ENCODE measurements at places on chromosomes 2 and 18.
A peak's percentile ranks its signal among the peaks of the same experiment; 100 is the strongest.

- H3K4me3 ChIP-seq: no peak overlapping the region
- DNase-seq: no peak
- no peaks in the 10 kb centered on the region for H3K4me1 ChIP-seq
- H3K36me3 ChIP-seq: no peaks in the 10 kb centered on the region
Measured at GRCh38 chr2:8332646-8333045, 349.2 kb upstream of the ID2 start.

- H3K4me3 ChIP-seq: no peak overlapping the region
- H3K4me1 ChIP-seq: no peaks in the 10 kb centered on the region
- H3K36me3 ChIP-seq: no peaks in the 10 kb centered on the region
- no peak overlapping the region for H3K27ac ChIP-seq
- no peak for DNase-seq
- no peaks in the 10 kb centered on the region for H3K27me3 ChIP-seq
Measured at GRCh38 chr18:69035756-69036155, 237.9 kb downstream of the CCDC102B start.

GRCh38 chr2:237931205-237931721 is 35.6 kb upstream of the UBE2F start:
- no peak overlapping the region for H3K4me3 ChIP-seq
- DNase-seq: no peak
- no peaks in the 10 kb centered on the region for H3K27me3 ChIP-seq
- no peaks in the 10 kb centered on the region for H3K4me1 ChIP-seq
- peak overlapping the region; percentile 38 for H3K27ac ChIP-seq

- no peaks in the 10 kb centered on the region for H3K36me3 ChIP-seq
- H3K4me3 ChIP-seq: no peak overlapping the region
Measured at GRCh38 chr2:122007126-122007525, 251.7 kb downstream of the TSN start.

DNA sequence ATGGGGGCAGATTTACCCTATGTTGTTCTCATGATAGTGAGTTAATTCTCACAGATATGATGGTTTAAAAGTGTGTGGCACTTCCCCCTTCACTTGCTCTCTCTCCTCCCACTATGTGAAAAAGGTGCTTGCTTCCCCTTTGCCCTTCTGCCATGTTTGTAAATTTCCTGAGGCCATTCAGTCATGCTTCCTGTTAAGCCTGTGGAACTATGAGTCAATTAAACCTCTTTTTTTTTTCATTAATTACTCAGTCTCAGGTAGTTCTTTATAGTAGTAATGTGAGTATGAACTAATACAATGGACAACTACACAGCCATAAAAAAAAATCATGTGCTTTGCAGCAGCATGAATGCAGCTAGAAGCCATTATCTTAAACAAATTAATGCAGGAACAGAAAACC is 118.5 kb downstream of the CALCRL start:
- DNase-seq: no peak
- H3K36me3 ChIP-seq: no peaks in the 10 kb centered on the region
- H3K4me1 ChIP-seq: no peaks in the 10 kb centered on the region
- no peak overlapping the region for H3K27ac ChIP-seq

- H3K27me3 ChIP-seq: no peaks in the 10 kb centered on the region
- DNase-seq: no peak
- H3K36me3 ChIP-seq: peaks cover 6% of the 10 kb centered on the region
- H3K4me3 ChIP-seq: no peak overlapping the region
Measured at GRCh38 chr18:42025974-42026625, 71.1 kb downstream of the PIK3C3 start.

- H3K4me3 ChIP-seq: no peak overlapping the region
- H3K36me3 ChIP-seq: no peaks in the 10 kb centered on the region
- H3K27me3 ChIP-seq: no peaks in the 10 kb centered on the region
- H3K4me1 ChIP-seq: no peaks in the 10 kb centered on the region
Measured at GRCh38 chr2:191304939-191305875, 60.0 kb downstream of the MYO1B start.

DNA sequence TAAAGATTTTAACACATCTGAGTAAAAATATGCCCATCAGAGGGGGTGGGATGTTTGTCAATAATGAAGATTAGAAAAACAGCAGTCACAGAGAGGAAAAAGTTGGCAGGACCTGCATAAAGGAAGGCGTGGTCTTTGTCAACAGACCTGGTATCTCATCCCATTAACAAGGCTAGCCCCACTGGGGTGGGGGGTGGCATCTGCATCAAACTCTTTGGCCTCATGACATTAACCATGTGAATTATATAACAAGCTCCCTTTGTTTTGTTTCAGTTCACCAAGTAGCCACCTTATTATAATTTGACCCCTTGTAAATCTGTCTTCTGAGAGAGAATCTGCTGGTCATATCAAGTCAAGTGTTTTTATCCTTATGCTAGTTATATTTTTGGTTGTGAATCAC is 28.8 kb downstream of the NEMP2 start:
- no peaks in the 10 kb centered on the region for H3K36me3 ChIP-seq
- H3K27ac ChIP-seq: no peak overlapping the region
- DNase-seq: no peak
- H3K4me3 ChIP-seq: no peak overlapping the region

GRCh38 chr2:106833256-106833655 is 52.7 kb downstream of the ST6GAL2 start:
- H3K27ac ChIP-seq: no peak overlapping the region
- H3K4me1 ChIP-seq: no peaks in the 10 kb centered on the region
- H3K36me3 ChIP-seq: no peaks in the 10 kb centered on the region
- no peaks in the 10 kb centered on the region for H3K27me3 ChIP-seq
- no peak for DNase-seq

DNA sequence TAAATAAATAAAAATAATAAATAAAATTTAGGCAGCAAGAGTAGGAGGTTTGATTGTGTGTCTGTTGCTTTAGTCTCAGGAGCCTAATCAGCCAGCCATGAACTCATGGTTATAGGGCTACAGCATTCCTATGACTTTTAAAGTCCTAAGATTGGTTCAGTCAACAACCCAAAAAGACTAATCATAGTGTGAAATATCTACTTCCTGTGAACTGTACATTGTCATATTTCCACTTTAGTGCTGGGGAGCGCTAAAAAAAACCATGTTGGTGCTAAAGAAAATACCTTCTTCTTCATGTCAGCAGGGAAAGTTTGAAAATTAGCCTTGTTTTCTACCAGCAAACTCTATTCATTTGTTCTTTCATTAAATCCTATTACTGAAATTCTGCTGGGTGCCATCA is 521.6 kb downstream of the RNF144A start:
- no peaks in the 10 kb centered on the region for H3K27me3 ChIP-seq
- H3K4me1 ChIP-seq: no peaks in the 10 kb centered on the region
- DNase-seq: no peak
- H3K36me3 ChIP-seq: no peaks in the 10 kb centered on the region

GRCh38 chr2:180227461-180227860 is 220.4 kb upstream of the CWC22 start:
- H3K4me3 ChIP-seq: no peak overlapping the region
- DNase-seq: no peak
- no peak overlapping the region for H3K27ac ChIP-seq
- H3K36me3 ChIP-seq: no peaks in the 10 kb centered on the region

DNA sequence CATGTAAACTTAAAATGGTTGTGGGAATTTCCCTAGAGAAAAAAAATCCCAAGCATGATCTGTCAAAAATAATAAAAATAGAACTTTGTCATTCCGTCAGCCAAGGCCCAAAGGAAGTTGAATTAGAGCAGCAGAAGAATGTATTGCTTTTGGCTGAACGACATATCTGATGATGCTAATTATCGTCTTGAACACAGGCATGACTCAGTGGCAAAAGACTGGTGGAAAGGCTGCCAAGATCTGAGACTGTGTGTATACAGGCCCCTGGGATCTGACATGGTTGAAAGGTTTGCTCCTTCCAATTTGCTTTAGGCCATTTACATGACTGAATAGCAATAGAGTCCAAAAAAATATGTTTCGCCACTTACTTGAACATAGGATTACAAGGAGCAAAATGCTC is 1057.1 kb upstream of the CRIM1 start:
- no peaks in the 10 kb centered on the region for H3K36me3 ChIP-seq
- H3K4me3 ChIP-seq: no peak overlapping the region
- H3K4me1 ChIP-seq: no peaks in the 10 kb centered on the region
- no peak for DNase-seq
- no peak overlapping the region for H3K27ac ChIP-seq

DNA sequence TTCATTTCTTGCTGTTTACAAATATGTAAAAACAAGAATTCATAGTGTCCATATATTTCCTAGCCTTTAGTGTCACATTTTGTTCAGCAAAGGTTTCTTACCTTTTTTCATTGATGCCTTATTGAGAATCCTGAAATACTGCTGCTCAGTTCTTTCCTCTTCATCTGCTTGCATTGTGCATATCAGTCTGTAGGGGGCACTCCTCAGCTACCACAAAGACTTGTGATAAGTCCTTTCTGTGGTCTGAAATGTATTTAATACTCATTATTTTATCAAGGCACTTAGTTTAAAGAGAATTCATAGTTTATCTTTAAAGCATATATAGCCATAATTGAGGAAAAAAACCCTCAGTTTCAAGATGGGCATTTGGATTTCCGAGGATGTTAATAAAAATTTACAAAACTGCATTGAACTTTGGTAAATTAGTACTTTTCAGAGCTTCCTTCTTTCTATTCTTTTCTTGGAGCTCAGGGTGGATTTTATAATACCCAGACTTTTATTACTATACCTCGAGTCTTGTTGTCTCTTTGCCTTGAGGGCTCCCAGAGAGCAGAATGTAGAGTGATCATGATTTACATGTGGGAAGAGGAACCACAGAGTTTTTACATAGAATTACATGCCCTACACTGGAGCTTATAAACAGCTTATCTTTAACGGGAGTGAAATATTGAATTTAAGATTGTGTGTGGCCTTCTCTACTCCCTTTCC is 570.1 kb downstream of the PLCL1 start:
- no peaks in the 10 kb centered on the region for H3K4me1 ChIP-seq
- no peak for DNase-seq
- no peaks in the 10 kb centered on the region for H3K36me3 ChIP-seq
- no peak overlapping the region for H3K4me3 ChIP-seq
- H3K27me3 ChIP-seq: no peaks in the 10 kb centered on the region

GRCh38 chr2:143615562-143615961 is 486.3 kb downstream of the ARHGAP15 start:
- no peak for DNase-seq
- no peaks in the 10 kb centered on the region for H3K27me3 ChIP-seq
- no peaks in the 10 kb centered on the region for H3K36me3 ChIP-seq
- no peak overlapping the region for H3K27ac ChIP-seq
- no peaks in the 10 kb centered on the region for H3K4me1 ChIP-seq

DNA sequence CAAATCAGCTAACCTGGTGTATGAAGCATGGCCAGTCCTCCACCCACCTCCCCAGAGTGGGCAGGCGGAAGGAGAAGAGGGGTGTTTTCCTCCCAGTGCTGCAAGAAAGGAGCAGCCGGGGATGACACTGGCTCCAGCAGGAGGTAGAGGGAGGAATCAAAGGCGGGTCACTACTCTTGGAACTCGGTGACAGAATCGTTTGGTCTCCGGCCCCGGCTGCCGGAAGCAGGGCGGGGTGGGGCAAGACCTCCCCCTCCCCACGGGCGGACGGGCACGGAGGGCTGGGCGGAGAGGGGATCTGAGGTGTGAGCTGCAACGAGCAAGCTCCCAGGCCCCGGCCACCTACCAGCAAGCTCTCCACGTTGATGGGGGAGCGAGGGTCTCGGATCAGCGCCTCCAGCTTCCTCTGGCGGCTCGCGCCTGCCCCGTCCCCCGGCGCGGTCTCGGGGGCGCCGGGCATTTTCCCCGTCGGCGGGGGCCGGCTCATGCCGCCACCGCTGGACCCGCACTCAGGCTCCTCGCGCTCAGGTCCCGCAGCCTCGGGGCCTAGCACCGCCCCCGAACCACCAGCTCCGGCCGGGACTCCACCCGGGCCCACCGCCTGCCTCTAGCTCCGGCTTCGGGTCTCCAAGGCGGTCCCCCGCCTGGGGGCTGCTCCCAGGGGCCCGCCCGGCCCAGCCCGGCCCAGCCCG is 640 bp downstream of the ROCK2 start:
- peak; percentile 48 for DNase-seq
- peak overlapping the region; percentile 100 for H3K27ac ChIP-seq
- no peaks in the 10 kb centered on the region for H3K27me3 ChIP-seq
- no peaks in the 10 kb centered on the region for H3K4me1 ChIP-seq

- no peaks in the 10 kb centered on the region for H3K36me3 ChIP-seq
- no peak for DNase-seq
- no peak overlapping the region for H3K4me3 ChIP-seq
Measured at GRCh38 chr2:241546771-241547498, 11.6 kb upstream of the BOK start.

DNA sequence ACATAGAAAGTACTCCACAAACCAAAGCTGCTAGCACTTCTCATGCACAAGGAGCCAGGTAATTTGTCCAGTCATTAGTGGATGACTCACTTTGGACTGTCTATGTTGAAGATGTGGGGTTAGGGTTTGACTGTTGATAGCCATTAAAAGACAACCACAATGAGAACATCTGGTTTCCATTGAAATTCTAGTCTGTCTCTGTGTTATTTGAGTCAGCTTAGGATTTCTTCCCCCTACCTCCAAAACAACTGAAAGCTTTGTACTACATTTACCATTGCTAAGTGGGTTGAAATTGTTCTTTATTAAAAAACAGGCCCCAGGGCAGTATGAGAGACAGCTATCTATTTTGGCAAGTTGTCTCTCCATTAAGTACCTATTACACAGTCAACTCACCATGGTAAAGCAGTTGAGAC is 50.2 kb upstream of the ANKRD44 start:
- H3K4me3 ChIP-seq: no peak overlapping the region
- no peaks in the 10 kb centered on the region for H3K27me3 ChIP-seq
- H3K27ac ChIP-seq: no peak overlapping the region
- DNase-seq: no peak

- H3K4me3 ChIP-seq: no peak overlapping the region
- no peak overlapping the region for H3K27ac ChIP-seq
- H3K27me3 ChIP-seq: no peaks in the 10 kb centered on the region
- DNase-seq: no peak
- H3K4me1 ChIP-seq: no peaks in the 10 kb centered on the region
Measured at GRCh38 chr2:161943011-161943410, 131.0 kb downstream of the DPP4 start.

DNA sequence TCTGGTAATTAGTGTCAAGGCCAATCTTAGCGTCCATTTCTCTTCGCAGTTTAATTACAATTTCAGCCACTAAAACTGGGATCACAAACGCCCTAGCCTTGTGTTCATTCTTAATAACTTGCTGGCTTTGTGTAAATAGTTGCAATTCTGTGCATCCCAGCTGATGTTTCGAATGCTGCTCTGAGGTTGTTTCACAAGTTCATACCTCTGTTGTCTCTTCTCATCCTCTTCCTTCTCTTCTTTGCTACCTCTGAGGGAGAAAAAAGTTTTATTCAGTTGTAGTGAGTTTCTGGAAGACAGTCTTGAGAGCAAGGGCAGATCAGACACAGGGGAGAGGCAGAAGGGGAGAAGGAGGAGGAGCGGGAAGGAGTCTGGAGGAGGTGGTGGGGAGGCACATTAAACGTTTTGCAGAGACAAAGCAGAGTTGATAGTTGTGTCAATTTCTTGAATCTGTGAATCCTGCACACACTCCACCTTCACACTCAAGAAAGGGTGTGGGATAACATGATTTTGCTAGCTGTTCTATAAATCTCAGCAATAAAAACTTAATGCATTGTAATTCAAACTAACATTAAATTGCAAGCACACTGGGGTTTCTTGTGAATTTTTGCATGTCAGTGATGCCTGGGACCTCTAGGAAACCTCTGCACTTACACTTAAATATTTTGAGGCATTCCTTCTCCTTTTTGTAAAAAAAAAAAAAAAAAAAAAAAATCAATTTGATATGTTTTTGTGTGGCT is 6.8 kb downstream of the MEIS1 start:
- H3K36me3 ChIP-seq: peaks cover 5% of the 10 kb centered on the region
- no peak overlapping the region for H3K27ac ChIP-seq
- no peaks in the 10 kb centered on the region for H3K4me1 ChIP-seq
- no peak for DNase-seq
